ENCODE measurements at places on chromosomes 1 and 21.

DNA sequence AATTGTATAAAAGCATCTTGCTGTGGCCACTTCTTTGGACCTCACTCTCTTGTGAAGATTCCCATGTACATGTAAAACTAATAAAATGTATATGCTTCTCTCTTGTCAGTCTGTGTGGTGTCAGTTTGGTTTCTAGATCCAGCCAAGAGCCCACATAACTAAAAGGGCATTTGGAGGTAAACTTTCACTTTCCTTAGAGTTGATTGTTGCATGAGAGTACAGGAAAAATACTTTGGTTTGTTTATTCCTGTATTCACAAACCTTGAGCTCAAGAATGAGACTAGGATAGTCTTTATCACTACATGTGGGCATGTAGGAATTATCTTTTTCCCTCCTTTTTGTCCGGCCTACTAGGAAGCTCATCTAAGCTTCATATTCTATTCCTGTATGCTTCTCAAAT lies 50.9 kb downstream of the KCTD3 start:
- DNase-seq: no peak

GRCh38 chr1:172602706-172603105 lies 56.2 kb upstream of the FASLG start:
- no peak for DNase-seq

DNA sequence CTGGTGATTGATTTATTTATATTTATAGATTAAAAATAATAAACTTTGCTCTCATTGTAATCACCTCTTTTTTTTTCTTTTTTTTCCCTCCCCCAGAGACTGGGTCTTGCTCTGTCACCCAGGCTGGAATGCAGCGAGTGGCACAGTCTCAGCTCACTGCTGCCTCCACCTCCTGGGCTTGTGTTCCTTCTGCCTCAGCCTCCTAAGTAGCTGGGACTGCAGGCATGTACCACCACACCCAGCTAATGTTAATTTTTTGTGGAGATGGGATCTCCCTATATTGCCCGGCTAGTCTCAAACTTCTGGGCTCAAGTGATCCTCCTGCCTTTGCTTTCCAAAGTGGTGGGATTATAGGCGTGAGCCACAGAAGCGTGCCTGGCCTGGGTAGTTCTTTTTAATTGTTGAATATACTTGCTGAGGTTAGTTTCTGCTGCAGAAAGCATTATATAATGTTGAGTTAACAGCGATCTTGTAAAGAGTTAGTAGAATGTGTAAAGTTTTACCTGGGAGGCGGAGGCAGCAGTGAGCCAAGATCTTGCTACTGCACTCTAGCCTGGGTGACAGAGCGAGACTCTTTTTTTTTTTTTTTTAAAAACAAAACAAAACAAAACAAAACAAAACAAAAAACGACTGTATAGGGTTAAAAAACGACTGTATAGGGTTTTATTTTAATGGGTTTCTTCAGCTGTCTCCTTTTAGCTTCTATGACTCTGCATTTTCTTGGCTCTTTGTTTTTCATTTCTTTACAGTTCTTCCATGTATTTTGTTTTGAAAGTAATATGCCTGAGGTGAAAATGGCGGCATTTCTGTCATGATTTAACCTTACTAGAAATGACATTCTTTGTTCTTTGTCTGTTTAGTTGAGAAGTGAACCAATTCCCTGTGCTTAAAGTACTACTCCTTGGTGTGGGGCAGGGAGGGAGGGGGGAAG lies 82.7 kb downstream of the CAMTA1 start:
- no peak for DNase-seq

DNA sequence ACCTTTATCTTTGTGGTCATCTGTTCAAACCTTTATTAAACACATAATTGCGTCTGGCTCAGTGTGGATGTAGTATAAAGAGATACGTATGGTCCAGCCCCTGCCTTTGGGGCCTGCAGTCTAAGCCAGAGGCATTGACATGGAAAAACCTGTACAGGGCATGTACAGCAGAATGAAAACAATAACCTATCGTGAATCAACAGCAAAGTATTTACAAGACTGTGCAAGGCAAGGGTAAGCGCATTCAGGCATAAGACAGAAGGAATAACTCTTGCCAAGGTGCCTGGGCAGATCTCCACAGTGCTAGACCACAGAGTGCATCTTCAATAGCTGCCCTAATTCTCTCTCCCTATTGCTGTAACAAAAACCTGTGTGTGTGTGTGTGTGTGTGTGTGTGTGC lies 35.5 kb downstream of the KIRREL1 start:
- no peak for DNase-seq

GRCh38 chr1:89975540-89976125 lies 19.3 kb upstream of the ZNF326 start:
- DNase-seq: peak; percentile 39

- DNase-seq: no peak
Measured at GRCh38 chr1:62778208-62778607, 5.7 kb upstream of the ATG4C start.

DNA sequence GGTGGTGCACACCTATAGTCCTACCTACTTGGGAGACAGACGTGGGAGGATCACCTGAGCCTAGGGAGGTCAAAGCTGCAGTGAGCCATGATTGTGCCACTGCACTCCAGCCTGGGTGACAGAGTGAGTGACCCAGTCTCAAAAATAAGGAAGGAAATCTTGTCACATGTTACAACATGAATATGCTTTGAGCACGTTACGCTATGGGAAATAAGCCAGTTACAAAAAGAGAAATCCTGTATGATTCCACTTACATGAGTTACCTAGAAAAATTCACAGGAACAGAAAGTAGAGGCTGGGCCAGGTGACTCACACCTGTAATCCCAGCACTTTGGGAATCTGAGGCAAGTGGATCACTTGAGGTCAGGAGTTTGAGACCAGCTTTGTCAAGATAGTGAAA lies 6.7 kb upstream of the PADI6 start:
- peak; percentile 44 for DNase-seq

- DNase-seq: no peak
Measured at GRCh38 chr1:243393096-243393495, 137.3 kb downstream of the SDCCAG8 start.
